ENCODE measurements at places on chromosomes 12 and 14.

GRCh38 chr12:3757261-3757660 lies 4.4 kb upstream of the CRACR2A start:
- DNase-seq: no peak

- DNase-seq: no peak
These were observed 5.4 kb downstream of the PGF start for GRCh38 chr14:74949859-74950573.

GRCh38 chr12:95446506-95446900 lies 27.4 kb upstream of the METAP2 start:
- DNase-seq: no peak

DNA sequence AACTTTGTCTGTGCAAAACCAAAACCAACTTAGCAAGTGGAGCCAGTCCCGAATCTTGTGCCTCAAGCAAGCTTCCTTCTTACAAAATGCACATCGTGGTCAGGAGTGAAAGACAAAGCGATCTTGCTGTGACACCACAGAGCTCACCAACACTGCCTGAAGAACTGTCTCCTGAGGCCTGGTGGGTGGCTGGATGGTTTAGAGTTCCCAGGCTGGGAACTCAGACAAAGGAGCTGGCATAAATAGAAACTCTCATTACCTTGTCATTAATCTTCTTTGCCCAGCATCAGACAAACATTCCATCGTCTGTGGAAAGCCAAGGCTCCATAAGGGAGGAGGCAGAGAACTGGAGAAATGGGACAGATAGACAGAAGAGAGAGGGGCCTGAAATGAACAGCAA lies 144.8 kb downstream of the KCNA5 start:
- DNase-seq: no peak

DNA sequence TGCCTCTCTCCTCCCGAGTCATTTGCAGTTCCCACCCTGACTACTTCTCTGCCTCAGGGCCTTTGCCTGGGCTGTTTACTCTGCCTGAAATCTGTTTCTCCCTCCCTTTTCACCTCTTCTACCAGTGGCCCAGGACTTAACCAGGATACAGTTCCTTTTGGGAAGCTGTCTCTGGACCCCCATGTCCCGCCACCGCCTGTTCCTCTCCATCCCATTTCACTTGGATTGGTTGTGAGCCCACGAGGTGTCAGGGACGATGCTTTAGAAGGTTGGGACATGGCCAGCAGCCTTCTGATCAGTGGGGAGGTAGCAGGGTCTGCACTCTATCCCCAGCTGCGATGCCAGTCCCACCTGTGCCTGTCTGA lies 51.8 kb downstream of the FAM222A start:
- no peak for DNase-seq

- no peak for DNase-seq
These were observed 25.2 kb downstream of the DDX51 start for GRCh38 chr12:132118876-132119275.
